ENCODE measurements at places on chromosomes 6 and 20.

GRCh38 chr6:136173519-136174507 lies 76.3 kb downstream of the MTFR2 start:
- DNase-seq: no peak

GRCh38 chr6:44049163-44049988 lies 77.9 kb downstream of the MRPL14 start:
- DNase-seq: no peak

- DNase-seq: no peak
Observed at GRCh38 chr6:73521351-73521985, 636 bp upstream of the EEF1A1 start.

DNA sequence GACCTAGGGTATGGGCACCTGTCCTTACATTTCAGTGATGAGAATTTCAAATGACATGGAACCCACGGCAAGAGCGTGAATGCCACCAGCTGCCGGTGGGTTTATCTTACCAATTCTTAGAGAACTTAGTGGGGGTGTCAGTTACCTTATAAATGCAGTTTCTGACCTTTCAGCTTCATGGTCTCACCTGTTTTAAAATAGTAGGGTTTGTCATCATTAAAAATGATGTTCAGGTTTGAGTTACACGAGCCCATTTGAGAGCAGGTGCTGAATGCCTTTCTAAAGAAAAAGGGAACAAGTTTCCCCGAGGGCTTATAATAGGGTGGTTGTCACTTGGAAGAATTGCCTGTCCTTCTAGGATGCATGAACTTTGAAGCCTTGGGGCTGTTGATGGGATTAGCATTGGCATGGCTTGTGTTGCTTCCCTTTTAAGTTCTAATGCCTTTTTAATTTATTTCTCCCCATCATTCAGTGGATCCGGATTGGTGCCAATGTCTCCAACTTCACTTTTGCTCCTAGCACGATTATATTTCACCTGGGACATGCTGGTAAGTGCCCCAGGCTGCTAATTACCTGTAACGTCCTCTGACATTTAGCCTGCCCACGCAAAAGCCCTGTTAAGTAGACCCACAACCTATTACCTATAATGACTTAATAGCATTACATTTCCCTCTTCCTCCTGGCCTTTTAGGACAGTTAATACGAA lies 27.9 kb downstream of the GHRH start:
- no peak for DNase-seq

- no peak for DNase-seq
Observed at GRCh38 chr6:135657207-135657606, 159.7 kb upstream of the AHI1 start.

- DNase-seq: no peak
Observed at GRCh38 chr6:144899161-144899560, 614.0 kb downstream of the UTRN start.

- DNase-seq: no peak
Observed at GRCh38 chr6:14383393-14384174, 266.0 kb downstream of the CD83 start.

DNA sequence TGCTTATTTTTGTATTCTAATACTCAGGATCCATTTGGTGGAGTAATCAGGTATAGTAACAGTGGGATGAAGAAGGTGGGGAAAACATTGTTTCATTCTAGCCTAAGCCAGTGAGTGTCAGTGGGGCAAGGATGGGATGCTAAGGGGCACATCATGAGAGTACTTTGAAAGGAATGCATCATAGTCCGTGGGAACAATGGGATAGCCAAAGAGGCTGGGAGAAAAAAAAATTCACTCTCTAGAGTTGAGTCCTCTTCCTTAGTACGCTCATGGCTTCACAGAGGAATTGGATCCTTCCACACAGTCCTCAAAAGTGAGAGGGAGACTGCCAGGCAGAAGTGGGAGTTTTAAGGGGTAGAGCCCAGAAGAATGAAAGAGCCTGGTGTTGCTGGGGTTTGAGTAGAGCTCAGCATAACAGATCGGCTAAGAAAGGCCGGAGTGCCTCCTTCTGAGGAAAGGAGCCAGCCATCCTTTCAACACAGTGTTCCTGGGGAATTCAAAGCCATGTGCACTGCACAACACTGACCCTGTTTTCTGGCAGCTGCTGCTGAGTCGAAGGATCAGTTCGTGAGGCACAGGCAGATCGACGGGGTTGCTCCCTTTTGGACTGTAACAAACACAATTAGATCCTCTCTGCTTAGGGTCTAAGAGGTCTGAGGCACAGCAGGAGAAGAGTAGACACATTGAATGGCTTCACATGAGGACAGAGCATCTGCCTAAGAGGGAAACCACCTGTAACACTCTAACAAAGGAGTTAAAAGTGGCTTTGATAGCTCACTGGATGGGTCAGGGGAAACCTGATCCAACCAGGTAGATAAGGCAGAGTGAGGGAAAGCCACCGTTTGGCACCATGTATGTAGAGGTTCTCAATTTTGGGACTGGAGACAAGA lies 61.2 kb downstream of the ELOVL5 start:
- no peak for DNase-seq

DNA sequence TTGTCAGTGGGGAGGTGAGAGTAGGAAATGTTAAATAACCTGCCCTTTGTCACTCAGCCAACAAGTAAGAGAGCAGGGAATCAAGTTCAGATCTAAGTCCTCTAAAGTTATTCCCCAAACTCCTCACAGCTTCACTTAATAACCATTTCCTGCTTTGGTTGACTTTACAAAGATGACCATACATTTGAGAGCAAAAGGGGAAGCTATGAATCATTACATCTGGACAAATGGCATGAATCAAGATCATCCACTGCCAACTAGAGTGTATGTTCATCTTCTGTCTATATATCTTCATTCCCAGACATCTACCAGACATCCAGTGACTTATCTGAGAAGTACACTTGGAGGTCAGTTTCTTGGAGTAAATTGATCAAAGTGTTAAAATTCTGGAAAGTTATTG lies 15.1 kb upstream of the HIVEP2 start:
- no peak for DNase-seq

DNA sequence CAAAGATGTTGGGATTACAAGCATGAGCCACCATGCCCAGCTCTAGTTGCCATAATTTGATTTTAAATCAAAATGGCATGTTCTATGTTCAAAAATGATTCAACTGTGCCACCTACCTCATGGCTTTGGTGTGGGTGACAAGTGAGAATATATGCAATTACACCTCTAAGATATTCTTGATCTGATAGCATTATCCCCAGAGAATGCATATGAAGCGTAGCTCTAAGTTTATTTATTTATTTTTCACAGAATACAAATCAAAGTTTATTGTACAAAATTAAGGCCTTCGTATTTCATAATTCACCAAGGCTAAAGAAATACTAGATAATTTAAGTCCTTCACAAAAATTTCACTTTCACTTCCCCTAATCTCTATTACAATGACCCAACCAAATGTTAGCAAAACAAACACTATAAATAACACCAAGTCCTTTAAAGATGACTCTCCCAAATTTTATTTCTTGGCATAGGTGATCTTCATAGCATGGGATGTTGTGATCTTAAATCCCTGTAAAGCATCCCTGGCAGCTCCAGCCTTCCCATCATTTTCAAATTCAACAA lies 205.9 kb upstream of the TAB2 start:
- no peak for DNase-seq

- no peak for DNase-seq
Observed at GRCh38 chr20:46575394-46575793, 24.9 kb upstream of the OCSTAMP start.

Measured in CD4-positive, alpha-beta T cell treated with Interleukin-6 at 100 ng/mL for 8 hours (primary cell).